ENCODE measurements at places on chromosomes 2 and 18.
A peak's percentile ranks its signal among the peaks of the same experiment; 100 is the strongest.

DNA sequence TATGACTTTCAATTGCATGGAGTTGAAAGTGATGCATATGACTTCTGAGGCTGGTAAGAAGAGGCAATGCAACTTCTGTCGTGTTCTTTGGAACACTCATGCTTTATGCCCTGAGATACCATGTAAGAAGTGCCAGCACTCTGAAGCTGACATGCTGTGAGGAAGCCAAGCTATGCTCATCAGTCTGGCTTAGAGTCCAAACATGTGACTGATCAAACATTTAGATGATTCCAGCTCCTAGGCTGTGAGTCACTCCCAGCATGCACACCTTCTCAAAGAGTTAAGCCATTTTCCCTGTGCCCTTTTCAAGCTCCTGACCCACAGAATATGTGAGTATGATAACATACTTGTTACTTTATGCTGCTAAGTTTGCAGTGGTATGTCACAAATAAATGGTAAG is 15.8 kb upstream of the VRK2 start:
- DNase-seq = no peak

GRCh38 chr2:219695145-219695709 is 67.8 kb downstream of the SLC4A3 start:
- DNase-seq = no peak

DNA sequence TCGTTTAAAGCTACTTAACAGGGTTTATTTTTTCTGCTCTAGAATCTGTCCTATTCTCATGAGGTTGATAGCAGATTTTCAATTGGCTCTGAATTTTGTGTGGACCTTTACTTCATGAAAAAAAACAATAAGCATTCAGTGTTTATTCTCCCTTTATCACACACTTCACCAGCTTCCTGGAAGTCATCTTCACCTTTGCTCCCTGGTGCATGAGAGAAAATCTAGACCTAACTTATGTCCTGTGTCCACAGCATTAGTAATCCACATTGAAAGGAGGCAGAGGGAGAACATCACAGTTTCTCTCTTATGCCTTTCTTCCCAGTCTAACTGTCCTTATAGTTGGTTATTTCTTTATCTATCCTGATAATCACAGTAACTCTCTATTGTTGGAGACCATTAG is 316.1 kb downstream of the PTH2R start:
- no peak for DNase-seq

GRCh38 chr2:116717832-116718231 is 1096.7 kb upstream of the DDX18 start:
- DNase-seq = no peak

- DNase-seq = no peak
These were observed 101.6 kb upstream of the TTN start for GRCh38 chr2:178908810-178909209.

DNA sequence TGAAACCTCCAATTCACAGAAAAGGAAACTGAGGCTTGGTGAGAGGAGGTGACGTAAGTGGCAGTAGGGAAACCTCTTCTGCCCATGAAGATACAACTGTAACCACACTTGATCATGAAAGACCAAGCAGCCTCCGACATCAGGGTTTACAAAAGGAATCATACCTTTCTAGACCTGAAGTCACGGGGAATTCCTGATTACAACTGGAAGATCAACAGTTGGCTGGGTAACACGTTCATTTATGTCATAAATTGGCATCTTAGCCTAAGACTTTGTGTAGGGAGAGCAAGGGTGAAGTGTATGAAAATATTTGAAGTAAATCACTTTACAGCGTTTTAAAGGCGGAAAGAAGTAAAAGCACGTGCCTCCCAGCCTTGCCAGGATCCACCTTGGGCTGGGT is 922 bp downstream of the HS1BP3 start:
- no peak for DNase-seq

GRCh38 chr2:214995409-214995808 is 143.0 kb downstream of the ABCA12 start:
- DNase-seq = no peak

- no peak for DNase-seq
These were observed 175.0 kb upstream of the PARD3B start for GRCh38 chr2:204370172-204370718.

GRCh38 chr2:171390941-171391516 is 42.8 kb downstream of the METTL8 start:
- peak; percentile 31 for DNase-seq

- no peak for DNase-seq
These were observed 1.8 kb upstream of the RNF144A start for GRCh38 chr2:6915399-6915798.

DNA sequence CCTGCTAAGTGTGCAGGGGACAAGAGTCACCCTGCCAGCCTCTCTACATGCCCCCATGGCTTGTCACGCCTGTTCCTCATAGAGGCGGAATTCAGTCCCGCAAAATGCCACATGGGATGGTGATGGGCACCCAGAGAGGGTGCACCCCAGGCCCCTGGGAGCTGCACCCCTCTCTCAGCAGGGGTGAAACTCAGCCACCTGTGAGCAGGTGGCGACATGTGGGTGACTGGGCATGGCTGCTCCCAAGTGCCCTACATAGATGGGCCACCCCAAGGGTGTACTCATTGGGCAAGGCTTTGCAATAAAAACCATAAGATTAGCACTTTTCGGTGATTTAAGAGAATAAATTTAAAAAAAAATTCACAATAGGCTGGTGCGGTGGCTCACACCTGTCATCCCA is 6.3 kb downstream of the HS6ST1 start:
- DNase-seq = no peak

- no peak for DNase-seq
These were observed 110.0 kb upstream of the RASGRP3 start for GRCh38 chr2:33366473-33366872.

DNA sequence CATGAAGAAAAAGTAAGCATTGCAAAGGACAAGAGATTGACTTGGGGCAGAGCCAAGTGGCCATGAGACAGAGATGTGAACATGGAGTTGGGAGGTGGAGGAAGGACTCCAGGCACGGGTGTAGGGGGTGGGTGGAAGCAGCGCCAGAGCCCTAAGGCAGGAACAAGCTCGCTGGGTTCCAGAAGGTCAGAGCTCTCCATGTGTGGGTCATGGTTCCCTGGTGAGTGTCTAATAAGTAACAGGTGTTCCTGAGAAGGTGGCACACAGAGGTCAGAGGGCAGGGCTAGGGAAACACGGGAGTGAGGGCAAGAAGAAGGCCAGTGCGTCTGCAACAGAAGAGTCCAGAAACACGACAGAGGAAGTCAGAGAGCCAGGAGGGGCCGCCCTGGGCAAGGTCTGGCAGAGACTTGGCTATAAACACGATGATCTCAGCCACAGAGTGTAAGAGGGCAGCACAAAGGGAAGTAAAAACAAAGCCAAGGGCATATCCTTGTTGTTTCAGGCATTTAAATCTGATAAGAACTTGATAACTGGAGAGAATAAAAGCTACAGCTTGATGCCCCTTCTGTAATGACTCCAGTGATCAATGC is 260.8 kb downstream of the TGIF1 start:
- DNase-seq = no peak

DNA sequence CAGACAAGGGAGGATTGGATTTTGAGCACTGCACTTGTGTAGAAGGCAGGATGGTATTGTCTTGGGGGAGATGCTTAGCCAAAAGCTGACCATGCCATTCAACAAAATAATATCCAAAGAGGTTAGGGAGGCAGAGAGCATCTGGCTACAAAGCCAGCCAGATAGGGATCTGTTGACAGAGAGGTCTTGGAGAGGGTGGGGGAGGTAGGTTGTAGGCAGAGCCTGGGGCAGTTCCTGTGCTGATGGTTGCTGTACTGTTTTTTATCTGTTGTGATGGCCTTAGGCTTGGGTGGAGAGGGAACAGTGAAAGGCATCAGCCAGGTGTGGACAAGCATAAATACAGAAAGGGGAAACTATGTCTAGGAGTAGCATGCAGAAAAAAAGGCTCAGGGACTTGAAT is 100.9 kb downstream of the AQP4 start:
- DNase-seq = no peak

DNA sequence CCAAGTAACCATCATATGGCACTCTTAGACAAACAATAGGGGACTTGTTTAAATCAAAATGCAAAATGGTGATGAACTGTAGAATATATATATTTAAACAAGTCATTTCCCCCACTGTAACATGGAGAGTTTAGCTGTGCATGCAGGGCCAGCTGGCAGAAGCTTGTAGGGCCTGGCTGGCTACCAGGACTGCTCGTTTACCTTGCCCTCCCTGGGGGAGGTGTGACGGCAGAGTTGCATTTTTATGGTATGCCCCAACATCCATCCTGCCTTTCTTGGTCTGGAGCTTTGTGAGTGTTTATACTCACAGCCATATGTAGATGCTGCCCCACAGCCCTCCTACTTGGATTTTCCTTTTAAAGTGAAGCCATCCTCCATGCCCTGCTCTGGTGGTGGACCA is 101.7 kb upstream of the ZFP36L2 start:
- no peak for DNase-seq

DNA sequence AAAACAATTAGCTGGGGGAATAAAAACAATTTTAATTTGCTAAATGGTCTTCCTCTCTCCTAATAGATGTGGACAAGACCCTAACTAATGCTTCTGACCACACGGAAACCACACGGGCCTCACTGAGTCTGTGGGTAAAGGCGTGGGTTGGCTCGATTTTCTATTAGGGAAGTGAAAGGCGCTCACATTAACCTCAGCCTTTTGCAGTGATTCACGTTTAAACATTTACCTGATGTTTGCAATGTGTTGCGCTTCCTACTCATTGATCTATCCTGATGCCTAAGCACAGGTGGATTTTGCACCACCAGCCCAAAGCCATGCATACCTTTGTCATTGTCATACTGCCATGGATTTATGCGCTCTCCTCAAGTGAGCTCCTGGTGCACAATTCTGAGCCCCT is 35.6 kb upstream of the NRP2 start:
- DNase-seq = no peak

DNA sequence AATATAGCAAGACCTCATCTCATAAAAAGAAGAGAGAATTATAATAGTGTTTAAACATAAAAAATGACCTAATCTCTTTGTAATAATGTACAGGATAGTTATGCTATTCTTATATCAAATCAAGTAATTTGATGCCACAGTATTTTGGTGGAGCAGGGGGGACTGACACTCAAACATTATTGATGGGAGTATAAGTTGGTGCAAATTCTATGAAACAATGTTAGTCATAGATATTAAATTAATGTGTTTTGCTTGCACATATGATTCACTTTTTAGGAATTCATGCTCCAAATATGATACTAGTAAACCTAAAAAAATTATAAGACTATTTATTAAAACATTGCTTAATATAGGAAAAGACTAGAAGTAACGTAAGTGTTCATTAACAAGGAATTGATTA is 256.1 kb upstream of the SYT4 start:
- DNase-seq = no peak

DNA sequence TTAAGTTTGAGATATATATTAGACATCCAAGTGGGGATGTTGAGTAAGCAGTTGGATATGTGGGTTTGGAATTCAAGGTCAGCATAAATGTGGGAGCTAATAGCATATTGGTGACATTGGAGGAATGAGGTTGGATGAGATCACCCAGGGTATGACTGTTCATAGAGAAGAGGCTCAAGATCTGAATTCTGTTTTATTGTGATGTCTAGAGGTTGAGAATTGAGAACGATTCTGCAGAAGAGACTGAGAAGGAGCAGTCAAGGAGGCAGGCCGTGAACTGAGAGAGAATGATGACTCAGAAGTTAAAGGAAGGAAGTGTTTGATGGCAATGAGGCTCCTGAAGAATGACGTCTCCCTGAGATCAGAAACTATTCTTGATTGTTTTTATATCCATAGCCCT is 5.9 kb downstream of the SERPINB11 start:
- no peak for DNase-seq

GRCh38 chr2:66317268-66317890 is 117.5 kb upstream of the MEIS1 start:
- DNase-seq = no peak

- no peak for DNase-seq
These were observed 6.2 kb upstream of the DNAJB2 start for GRCh38 chr2:219272995-219273394.

GRCh38 chr2:17540093-17540812 is at the start of gene VSNL1:
Gene VSNL1, plus strand, starts transcription at chr2:17540696. Its CDS starts 51,379 bp downstream, at chr2:17592075.
- peak; percentile 63 for DNase-seq

- no peak for DNase-seq
These were observed 402.0 kb upstream of the ACVR2A start for GRCh38 chr2:147442816-147443215.

- DNase-seq = no peak
These were observed 104.2 kb upstream of the PID1 start for GRCh38 chr2:229375251-229375650.

DNA sequence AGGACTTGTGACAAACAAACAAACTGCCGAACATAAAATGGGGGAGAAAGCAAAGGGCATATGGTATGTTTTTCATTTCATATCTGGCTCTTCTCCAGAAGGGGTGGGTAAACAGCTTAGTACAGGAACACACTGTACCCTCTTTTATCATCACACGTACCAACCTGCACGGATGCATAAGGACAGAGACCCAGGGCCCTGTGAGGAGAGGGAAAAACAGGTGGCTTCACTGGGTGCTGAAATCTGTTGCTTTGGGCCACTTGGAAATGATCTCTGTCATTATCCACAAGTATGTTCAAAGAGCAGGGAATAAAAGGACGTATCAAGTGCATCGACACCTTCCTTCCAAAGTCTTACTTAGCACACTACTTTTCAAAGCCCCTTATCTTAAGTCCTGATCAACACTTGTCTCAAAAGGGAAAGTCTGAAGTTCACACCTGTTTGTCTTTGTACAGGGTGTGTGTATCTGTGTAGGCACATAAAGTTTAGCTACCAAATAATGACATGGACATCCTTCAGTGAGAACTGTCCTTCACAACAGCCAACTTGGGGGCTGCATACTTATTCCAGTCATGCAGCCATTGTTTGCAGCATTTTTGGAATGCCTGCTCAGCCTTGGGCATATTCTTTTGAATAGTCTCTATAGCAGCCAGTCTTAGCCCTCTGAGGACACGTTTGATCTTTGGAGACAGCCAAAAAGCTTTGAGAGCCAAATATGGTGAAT is 60.6 kb downstream of the IRS1 start:
- no peak for DNase-seq

GRCh38 chr2:204583773-204584172 is 38.5 kb downstream of the PARD3B start:
- no peak for DNase-seq

GRCh38 chr2:208657468-208657867 is 250.9 kb downstream of the PTH2R start:
- no peak for DNase-seq

GRCh38 chr2:39492716-39493115 is 55.6 kb upstream of the MAP4K3 start:
- no peak for DNase-seq

GRCh38 chr2:238403632-238404405 is 22.9 kb upstream of the ASB1 start:
- no peak for DNase-seq
